ENCODE measurements at places on chromosomes 6 and 20. TPM values are rescaled to one million over a fixed set of nuclear protein-coding genes. Genes with fewer than 3 reads are reported as not detected.

Gene POPDC3
- 33.3 TPM for total RNA-seq

GRCh38 chr20:43941476-43942200 is 27.0 kb downstream of the TOX2 start:
- DNase-seq = peak; percentile 51

- no peak for DNase-seq
Observed at GRCh38 chr20:23528867-23529431, 38.0 kb downstream of the CST8 start.

DNA sequence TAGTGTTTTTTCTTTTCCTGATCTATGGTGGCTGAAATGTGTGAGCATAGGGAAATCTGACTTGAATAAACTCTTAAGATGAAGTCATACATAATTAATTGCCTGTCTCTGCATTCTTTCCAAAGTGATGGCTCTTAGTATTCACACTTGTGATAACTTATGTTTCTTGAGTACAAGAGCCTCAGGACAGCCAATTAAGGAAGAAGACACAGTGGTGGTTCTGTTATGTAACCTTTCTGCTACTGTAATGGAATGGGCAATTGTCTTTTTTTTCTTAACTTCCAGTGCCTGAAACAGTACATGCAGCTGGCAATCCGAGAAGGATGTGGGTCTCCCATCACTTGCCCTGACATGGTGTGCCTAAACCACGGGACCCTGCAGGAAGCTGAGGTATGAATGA is 40.1 kb downstream of the RNF144B start:
- DNase-seq = no peak

Gene WFDC5
- not detected for total RNA-seq
